Cortex of kidney (tissue), 1 donor: ENCODE measurements at places on chromosomes 12 and 14.

DNA sequence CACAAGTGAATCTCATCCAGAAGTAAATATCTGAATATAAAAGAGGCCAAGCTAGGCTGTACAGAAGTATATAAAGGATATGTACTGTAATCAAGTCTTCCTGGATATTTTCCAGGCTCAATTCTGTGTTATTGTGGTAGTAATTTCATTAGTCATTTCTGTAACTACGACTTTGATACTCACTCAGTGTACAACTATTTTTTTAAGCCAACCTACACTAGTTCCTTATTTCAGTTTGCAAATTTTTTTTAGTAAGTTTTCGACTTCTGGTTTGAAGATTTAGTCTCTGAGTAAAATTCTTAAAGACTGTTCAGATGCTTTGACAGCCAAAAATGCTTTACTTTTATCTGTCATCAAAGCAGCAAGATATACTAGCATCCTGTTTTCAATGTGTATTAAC lies 130.8 kb downstream of the CAPZA3 start:
- no peak for DNase-seq

DNA sequence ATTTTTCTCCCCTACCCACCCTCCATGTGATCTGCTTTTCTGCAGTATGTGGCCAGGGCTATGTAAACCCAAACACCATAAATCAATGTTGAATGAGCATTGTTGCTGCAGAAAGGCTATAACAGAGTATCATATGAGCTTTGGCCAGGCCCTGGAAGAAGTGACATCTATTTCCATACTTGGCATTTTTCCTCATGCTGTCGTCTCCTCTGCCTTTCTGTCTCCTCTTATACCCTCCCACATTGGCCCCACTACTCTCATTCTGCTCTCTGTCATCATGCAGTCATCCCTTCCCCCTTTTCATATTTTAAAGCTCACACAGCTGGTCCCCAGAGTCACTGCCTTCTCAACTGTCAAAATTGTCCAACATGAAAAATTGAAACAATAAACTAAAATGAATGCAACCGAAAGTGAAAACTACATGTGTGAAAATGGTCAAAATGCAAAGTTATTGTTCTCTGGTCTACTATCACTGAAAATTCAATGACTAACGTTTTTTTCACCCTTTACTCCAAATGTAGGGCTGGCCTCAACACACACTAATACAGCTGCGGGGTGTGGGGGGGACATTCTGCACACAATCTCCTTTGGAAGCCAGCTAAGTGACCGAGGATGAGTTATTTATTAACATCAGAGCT lies 290.7 kb upstream of the TMPO start:
- no peak for DNase-seq

DNA sequence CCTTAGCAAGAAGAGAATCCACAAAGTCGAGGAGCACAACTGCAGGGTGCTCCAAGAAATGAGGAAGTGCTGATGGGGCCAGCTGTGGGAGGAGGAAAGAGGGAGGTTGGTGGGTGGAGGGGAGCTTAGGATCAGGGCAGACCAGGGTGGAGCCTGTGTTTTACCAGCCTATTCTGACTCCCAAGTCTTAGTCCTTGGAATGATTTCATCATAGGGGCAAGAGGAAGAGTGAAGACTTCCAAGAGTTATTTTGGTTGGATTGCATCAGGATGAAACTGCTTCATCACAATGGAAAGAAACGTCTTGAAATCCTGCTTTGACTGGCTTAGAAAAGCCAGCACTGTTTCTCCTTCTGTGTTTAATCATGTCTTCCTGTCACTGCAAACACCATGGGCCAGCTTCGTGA lies 194.0 kb downstream of the DPF3 start:
- no peak for DNase-seq

DNA sequence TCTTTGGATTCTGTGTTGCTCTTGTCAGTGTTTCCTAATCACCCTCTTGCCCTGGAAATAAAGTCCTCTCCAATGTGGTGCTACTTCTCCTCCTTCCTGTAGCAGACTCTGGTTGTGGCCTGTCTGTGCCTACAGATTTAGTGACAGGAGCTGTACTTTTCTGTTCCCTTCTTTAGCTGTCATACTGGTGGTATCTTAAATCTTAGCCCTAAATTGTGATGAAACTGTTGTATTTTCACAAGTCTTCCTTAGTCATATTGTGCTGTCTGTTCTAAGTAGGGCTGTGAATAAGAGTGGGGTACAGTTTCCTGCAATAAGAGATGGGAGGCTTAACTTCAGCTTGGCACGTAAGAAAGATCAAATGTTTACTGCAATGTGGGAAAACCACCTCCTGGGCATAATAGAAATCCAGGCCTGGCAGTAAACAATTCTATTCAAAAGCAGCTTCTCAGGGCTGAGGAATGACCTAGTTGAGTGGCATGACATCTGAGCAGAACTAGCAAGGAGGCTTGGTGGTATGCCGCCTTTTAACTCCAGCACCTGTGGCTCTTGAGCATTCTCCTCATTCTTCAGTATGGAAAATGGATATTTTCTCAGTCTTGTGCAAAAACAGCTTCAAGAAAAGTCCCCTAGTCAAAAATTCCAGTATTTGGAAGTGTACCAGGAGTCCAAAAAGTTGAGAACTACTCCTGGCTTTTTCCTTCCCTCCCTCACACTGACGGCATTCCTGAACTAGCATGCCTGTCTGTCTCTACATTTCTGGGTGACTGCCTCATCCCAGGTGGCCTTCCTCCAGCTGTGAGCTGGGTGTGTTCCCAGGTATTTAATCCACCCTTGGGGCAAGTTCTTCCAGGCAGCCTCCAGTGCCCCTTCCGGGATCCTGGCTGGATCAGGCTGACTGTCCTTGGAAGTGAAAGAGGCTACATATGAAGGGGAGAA lies 19.5 kb downstream of the ANO6 start:
- DNase-seq: no peak

DNA sequence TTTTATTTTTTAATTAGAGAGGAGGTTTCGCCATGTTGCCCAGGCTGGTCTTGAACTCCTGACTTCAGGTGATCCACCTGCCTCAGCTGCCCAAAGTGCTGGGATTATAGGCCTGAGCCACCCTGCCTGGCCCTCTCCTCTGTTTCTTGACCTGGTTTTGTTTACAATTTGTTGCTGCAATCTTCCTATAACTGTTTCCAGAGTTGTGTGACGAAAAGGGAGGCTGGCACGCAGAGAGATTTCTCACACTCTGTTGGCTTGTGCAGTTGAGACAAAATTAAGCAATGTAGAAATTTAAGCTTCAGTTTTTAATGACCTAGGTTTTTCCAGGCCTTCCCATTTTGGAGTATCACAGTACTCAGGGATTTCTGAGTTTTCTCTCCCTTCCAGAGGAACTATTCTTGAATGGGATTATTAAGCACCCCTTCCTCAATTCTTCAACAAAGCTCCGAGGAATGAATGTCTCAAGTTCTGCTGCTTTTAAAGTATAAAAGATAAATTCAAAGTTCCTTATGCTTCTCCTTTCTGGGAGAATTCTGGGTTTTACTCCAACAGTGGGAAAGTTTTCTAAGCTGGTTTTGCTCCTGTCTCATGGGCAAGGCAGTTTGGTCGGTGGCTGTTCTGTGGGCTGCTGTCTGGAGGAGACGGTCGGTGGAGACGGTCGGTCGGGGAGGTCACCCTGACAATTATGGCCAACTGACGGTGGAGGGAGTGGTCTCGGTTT lies 20.4 kb upstream of the FOS start:
- DNase-seq: no peak

DNA sequence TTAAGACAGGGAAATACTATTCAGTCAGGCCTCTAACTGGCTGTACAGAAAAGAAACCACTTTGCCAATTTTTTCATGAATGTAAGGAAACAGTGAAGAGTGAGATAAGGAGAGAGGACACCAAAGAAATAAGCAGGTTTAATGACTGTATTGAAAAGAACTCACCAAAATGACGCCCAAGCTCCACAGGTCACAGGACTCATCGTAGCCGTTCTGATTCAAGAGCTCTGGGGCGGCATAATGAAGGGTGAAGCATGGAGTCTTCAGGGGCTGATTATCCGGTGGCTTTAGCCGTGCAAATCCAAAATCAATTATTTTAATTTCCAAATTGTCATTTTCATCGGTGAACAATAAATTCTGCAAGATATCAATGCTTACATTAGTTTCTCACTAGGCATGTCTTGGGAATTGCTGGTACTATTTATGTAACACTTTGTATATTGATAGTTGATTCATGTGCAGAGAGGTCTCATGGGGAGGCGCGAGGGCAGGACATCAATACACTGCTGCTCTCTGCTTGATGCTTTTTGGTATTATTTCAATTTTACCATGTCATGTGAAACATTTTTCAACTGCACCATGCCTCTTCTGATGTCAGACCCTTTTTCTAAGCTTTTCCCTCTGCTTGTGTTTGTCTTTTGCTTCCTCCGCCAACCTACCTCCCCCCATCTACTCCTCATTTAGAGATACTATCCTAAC lies 74.2 kb upstream of the TTC7B start:
- no peak for DNase-seq

DNA sequence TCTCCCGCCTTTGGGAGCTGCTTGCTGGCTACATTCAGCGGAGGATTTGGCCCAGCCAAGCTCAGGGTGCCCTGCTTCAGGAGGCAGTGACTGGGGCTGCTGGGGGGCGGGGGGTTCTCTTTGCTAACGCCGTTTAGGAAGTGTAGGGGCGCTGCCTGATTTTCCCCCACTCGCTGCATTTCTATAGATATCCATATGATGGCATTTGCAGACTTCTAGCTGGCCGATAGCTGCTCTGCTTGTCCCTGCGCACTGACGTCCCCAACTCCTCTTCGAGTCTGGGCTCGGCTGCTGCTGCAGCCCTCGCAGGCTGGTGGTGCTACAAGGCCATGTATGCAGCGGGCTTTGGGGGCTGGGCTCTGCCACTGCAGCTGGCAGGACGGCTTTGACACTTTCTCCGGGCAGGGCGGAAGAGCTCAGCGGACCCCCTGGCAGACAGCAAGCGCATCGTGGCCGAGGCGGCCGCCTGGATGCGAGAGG lies 3.1 kb downstream of the LRFN5 start:
- no peak for DNase-seq
